ENCODE measurements at places on chromosomes 2 and 18. TPM values are rescaled to one million over a fixed set of nuclear protein-coding genes. Genes with fewer than 3 reads are reported as not detected.

DNA sequence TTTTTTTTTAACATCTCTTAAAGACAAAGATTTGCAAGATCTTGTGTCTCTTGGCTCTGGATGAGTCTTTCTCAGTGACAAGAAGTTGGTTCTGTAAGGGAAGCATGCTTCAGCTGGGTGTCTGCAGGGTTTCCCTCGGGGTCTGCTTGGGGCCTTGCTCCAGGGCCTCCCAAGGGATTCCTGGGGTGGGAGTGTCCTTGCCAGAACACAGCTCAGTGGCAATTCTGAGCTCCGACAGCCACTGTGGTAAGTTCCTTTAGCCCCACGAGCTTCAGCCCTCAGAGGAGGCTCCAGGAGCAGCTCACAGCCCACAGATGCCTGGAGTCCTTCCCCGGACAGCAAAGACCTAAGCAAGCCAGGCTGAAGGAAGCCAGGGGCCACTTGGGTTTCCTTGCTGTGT lies 52.4 kb downstream of the EMX1 start:
- no peak for DNase-seq

DNA sequence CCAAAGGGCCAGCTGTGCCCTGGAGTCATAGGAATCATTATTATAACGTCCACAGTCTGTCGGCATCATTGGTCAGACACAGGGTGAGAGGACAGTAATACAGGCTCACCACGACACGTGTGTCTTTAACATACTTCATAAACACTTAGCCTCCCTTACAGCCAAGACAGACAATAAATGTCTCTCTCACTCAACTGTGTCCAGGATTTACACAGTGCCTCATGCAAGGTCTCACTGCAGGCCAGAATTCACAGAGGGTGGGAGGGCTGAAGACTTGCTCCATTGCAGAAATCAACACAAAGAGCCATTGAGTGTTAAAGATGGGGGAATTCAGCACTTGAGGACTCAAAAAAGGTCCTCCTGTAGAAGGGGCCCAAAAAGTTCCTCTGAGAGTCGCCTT lies 210.5 kb downstream of the BCL2 start:
- no peak for DNase-seq

DNA sequence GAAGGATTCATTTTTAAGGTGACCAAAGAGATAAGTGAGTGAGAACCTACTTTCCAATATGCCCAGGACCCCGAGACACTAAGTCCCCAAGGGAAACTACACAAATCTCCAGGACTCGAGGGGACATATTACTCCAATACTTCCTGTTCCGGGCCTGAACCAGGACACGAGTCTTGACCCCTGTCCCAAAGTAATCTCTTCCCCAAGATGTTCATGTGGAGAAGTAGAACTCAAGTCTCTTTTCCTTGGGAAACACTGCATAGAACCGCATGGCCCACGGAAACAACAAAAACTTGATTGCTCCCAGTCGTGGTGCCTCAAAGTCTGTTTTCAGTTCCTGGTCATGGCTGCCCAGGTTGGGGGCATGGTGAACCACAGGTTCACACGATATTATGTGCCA lies 87.2 kb upstream of the ZEB2 start:
- DNase-seq, result no peak

- DNase-seq, result no peak
Measured at GRCh38 chr18:62715436-62715758, at the start of gene PHLPP1. Gene PHLPP1 (plus strand): TSS chr18:62715541. CDS start chr18:62715684, 143 bp downstream.

GRCh38 chr2:175251425-175252041 lies 70.0 kb upstream of the ATP5MC3 start:
- no peak for DNase-seq

- no peak for DNase-seq
Measured at GRCh38 chr2:47077442-47078117, 77.5 kb downstream of the STPG4 start.

DNA sequence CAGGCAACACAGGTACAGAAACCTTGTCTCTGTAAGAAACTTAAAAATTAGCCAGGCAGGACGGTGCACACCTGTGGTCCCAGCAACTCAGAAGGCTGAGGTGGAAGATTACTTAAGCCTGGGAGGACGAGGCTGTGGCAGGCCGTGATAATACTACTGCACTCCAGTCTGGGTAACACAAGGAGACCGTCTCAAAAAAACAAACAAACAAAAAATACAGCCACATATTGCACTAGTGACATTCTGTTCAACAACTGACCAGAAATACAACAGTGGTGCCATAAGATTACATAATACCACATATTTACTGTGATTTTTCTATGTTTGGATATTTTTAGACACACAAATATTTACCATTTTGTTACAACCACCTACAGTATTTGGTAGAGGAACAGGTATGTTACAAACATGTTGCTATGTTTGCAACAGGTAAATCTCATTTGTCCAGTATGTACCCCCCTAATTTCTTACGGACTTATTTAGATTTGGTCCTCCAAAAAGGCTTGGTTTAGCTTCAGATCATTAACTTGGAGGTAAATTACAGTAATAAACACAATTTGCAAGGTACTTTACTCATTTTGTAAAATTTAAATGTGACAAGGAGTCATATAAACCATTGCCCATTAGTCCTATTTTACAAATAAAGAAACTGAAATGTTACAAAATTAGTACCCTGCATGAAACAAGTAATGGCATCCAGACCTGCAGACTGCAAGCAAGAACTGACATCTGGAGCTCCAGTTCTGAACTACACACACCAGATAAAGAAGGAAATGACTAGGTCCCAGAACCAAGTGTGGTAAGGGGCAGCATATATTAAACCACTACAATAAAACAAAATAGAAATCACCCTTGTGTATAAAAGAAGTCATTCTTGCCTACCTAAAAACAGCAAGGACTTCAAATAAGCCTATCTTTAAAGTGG lies 36.8 kb downstream of the TRIP12 start:
- no peak for DNase-seq

DNA sequence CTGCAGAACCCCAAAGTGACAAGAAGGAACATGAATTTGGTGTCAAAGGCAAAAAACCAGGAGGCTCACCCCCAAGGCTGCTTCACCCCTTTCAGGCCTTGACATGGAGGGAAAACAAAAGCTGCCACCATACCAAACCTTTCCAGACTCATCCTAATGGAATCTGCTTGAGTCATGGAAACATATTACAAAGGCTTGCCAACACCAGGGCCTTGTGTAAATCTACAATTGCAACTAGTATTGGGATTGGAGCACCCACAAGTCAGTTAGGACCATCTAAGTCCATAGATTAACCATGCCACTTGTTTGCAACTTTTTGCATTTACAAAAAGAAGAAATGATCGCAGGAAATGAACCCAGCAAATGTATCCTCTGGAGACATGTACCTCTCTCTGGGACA lies 297.6 kb downstream of the CDCA7 start:
- DNase-seq, result no peak

DNA sequence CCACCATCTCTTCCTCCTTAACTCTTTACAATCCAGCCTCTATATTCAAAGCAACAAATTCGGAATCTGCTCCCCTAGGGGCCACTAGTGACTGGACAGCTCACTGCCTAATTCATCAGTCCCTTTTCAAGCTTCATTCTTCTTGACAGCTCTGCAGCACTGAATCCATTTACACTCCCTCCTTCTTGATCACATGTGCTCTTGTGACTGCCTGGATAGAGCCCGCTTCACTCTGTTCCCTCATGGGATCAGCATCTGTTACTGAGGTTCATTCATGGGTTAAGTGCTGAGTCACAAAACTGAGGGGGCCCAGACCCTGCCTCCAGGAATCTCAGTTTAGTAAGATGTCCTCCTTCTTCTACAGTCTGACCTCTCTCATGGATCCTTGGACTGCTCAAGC lies 81.5 kb downstream of the CYRIA start:
- DNase-seq, result no peak

DNA sequence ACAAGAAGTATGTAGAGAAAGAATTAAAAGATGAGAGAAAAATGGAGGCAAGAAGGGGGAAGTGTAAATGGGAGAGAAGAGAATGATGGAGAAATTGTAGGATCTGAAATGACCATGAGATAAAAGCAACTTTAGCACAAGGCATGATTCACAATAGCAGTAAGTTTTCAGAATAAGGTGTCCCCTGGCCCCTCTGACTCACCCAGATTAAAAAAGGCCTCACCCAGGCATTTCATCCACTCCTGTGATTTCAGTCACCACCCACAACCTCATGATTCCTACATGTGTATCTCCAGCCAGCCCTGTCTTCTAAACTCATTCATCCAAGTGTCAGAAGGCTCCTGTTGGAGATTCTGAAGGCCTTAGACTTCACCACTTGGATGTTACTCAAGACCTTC lies 56.6 kb downstream of the SP100 start:
- DNase-seq, result no peak

DNA sequence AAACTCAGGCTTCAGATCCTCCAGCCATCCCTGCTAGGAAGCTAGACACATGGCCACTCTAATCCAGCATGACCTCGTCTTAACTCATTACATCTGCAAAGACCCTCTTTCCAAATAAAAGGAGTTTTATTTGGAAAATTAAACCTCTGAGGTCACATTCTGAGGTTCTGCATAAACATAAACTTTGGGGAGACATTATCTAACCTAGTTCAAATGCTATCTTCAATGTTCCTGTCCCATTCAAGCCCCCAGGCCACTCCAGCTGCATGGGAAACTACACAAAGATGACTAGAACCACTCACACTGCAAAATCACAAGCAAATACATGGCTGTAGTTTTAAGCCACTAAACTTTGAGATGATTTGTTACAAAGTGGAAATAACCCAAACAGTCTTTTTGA lies 99.0 kb upstream of the RNF152 start:
- DNase-seq, result no peak

DNA sequence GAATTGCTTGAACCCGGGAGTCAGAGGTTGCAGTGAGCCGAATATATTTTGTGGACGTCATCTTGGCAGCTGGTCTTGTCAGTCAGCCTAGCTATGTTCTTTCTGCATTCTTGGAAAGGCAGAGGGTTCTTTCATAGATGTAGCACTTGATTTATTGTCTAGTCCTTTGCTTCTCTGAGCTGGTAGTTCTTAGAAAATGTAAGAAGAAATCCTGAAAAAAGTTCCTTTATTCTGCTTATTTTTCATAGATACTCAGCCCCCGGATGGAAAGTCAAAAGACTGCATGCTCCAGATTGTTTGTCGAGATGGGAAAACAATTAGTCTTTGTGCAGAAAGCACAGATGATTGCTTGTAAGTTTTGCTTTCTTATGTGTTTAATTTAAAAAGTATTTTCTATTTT lies 21.3 kb downstream of the PLEKHB2 start:
- DNase-seq, result no peak

DNA sequence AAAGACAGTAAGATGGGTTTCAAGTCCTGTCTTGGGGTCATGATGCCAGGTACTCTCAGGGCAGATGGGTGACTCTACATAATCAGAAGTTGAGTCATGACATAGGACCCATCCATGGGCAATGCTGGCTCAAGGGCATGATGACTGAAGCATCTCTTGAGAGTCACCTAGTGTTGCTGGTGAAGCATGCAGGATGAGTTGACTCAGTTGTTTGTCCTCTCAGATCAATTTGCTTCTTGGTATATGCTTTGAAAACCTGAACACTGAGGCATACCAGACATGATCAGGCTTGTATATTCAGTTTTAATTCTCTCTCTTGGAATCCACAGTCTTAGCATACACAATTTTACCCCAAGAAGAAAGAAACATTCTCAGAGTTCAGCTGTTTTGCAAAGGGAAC lies 658.9 kb upstream of the NXPH2 start:
- no peak for DNase-seq

DNA sequence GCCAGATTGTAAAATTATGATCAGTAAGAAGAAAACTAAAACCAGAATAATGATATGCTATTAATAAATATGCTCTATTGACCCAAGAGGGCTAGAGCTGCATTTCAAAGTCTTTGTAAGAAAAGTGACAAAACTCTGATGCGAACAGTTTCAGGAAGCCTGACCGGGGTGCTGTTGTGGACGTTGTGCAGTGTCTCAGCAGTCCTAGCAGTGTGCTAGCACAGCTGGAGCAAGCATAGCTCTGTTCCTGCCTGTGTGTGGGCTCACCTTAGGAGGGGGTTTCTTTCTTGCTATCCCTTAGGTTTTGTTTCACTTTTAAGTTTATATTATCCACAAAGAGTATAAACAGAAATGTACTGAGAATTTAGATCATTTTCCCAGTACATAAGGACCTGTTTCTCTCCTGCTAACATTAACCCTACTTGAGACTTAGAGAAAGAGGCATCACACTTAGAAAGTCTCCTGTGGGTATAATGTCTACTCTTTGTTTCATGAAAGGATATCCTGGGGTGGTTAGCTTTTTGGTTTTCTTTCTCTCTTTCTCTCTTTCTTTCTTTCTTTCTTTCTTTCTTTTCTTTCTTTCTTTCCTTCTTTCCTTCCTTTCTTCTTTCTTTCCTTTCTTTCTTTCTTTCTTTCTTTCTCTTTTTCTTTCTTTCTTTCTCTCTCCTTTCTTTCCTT lies 124.5 kb downstream of the TMEM182 start:
- no peak for DNase-seq

GRCh38 chr2:219627103-219628100 lies at the start of gene SLC4A3:
Gene SLC4A3 (plus strand): TSS chr2:219627630. CDS start chr2:219627993, 363 bp downstream.
- no peak for DNase-seq

DNA sequence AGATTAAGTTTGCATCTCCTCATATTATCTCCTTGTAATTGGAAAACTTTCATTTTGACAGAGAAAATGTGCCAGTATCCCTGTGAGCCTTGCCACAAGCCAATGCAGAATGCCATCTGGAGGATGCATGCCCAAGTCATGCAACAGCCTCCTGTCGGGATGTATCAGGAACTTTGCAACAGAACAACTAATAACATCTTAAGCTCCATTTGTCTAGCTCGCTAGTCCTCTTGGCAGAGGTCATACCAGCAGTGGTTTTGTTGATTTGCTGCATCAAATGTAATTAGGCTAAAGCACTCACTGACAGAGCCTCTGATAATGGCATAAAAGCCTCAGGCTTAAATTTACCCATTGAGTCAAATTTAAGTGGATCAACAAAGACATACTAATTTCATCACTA lies 125.8 kb downstream of the UBE2E3 start:
- no peak for DNase-seq

- peak; percentile 84 for DNase-seq
Measured at GRCh38 chr18:61606068-61606660, 272.9 kb downstream of the CDH20 start.

The PPIL3 gene
- total RNA-seq, result 12.6 TPM

The UGT1A3 gene
- total RNA-seq, result 0.30 TPM

The SERPINB3 gene
- total RNA-seq, result 19.2 TPM

The SIX3 gene
- total RNA-seq, result not detected

The SCN3A gene
- total RNA-seq, result 0.17 TPM

The MAP2 gene
- 35.1 TPM for total RNA-seq

The GKN2 gene
- not detected for total RNA-seq
